Left renal pelvis (tissue), 4 donors: ENCODE measurements at places on chromosomes 11 and 22.

- no peak for DNase-seq
Measured at GRCh38 chr11:61787928-61788491, 4.4 kb downstream of the TMEM258 start.

- DNase-seq, result no peak
Measured at GRCh38 chr11:128155590-128155989, 431.8 kb downstream of the ETS1 start.

DNA sequence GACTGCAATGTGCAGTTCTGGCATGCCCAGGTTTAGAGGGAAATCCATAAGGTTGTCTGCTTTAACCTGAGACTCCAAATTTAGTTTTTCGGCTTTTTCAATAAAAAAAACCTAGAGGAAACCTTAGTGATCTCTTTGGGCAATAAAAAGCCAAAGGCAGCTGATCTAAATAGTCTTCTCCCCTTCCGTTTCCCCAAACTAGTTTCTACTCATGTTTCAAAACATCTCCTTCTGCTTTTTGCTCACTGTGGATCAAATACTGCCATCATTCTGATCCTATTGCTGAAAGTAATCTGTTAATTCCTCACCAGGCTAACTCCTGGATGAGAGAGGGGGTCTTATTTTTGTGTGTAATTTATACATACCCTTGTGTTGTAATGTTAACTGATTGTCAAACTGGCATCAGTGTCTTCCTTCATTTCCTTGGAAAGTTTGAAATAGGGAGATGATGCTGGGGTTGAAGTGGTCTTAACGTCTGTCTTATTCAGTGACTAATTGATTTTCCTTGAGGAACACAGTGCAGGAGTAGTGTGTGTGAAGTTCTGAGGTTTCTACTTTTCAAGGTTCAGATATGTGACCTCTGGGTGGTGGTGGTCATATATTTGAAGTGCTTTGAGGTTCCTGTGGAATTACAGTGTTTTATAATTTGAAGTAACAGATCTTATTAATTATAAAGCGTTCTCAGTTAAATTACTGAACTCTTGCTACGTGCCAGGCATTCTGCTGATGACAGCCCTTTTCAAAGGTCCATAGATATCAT lies 55.0 kb downstream of the ARHGAP42 start:
- no peak for DNase-seq

DNA sequence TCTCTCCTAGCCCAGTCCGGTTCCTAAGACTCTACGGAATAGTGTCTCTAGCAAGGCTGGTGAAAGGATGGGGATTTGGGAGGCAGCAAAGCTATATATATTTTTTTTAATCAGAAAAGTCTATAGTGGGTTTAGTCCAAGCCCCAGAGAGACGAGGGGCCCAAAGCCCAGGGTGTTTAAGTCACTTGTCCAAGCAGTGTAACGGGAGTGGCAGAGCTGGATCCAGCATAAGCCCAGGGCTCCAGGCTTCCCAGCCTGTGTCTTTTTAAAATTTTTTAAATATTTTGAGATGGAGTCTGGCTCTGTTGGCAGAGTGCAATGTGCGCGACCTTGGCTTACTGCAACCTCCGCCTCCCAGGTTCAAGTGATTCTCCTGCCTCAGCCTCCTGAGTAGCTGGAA lies 6.8 kb downstream of the GRIK4 start:
- no peak for DNase-seq
